H7 (cell line): ENCODE measurements at places on chromosomes 2 and 18.
A peak's percentile ranks its signal among the peaks of the same experiment; 100 is the strongest.

GRCh38 chr2:23566241-23567142, 181.5 kb downstream of the KLHL29 start:
- peak; percentile 92 for DNase-seq

DNA sequence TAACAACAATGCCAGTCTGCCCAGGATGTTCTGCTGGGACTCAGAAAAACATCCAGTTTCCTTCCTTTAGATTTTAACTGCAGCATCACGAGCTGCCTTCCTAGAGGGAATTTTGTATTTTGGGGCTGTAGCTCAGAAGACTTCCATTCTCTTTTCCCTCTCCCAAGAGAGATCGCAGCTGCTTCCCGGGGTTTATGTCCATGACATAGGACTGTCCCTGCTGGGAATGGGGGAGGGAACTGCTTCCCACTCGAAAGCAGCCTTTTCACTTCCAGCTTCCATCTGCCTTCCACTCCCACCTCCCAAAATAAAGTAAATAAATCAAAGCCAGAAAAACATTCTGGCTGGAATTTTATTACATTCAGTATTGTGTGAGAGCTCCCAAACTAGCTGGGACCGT, 52.4 kb downstream of the LIMS1 start:
- no peak for DNase-seq

- DNase-seq = no peak
Measured at GRCh38 chr18:23276451-23276850, 141.2 kb downstream of the CABLES1 start.

- no peak for DNase-seq
Measured at GRCh38 chr2:101718993-101719571, 21.6 kb downstream of the MAP4K4 start.

GRCh38 chr18:44811572-44812125, 131.0 kb downstream of the SETBP1 start:
- no peak for DNase-seq

DNA sequence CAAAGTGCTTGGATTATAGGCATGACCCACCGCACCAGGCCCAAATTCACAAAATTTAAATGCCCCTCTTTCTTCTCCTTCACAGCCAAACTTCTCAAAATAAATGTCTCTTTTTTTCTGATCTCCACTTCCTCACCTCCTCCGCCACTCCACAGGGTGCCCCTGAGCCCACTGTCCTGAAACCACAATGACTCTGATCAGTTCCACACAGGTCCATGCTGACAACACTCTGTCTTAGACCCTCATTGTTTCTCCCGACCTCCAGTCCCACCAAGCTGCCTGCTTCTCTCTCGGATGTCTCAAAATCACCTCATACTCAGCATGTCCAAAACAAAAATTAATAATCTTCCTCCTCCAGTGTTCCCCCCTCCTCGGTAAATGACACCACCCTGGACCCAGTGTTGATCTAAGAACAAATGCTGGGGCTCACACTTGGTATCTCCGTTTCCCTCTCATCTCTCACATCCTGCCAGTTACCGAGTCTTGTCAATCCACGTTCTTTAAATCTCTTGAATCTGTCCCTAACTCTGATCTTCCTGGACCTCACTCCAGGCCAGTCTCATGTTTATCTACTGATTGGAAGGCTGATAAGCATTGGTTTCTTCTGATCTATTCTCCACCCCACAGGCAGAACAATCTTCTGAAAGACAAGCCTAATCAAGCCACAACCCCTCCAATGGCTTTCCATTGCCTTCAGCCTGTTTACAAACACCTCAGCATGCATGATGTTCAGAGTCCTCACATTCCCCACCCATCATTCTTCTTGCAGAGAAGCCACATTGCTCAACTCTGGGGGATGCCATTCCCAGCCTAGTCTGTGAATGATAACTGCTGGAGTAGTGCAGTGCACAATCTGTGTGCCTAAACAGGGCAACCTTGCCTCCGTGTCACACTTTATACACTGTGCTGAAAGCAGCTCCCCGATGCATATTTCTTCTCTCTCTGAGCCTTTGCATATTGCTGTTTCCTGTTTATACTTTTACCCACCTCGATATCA, 12.4 kb upstream of the ANKRD44 start:
- DNase-seq = no peak

DNA sequence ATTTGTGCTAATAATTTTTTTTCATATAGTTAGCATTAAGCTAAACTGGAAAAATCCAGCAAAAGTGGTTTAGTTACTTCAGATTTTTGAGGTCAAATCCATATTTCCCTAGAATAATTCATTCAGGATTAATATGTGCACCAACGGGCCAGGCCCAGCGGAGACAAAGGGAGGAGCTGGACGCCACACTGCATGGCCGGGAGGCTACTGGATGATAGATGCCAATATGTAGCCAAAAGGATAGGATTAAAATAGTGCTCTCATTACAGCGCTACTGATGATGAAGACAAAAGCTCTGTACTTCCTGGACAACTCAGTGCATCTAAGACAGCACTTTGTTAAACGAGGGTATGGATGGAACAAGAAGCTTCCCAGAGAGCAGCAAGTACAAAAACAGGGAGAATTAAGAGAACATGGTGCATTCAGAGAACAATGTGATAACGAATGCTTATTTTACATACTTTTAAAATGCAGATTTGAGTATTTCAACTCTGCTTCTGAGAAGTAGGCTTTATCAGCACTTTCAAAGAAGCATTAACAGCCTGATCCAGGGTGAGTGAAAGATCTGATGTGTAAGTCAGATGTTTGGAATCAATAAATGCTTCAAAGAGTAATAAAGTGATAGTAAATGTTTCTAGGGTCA, 39.8 kb downstream of the PPP4R1 start:
- DNase-seq = peak; percentile 11

GRCh38 chr2:109257653-109258052, 128.6 kb downstream of the SH3RF3 start:
- no peak for DNase-seq

DNA sequence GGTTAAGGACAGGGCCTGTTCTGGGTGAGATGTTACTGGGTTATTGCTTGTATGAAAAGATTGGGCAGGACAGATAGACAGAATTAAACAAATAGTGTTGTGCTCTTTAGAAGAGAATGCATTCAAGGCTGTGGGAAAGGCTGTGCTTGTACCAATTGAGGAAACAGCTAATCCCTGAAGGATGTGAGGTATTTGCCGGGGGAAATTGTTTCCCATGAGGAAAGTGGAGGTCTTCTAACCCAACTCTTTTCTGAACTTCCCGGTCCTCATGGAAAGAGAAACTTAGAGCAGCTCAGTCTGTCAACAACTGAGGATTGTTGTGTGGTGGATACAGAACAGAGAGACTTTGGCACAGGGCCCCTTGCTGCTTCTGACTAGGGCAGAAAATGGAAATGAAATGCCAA, 9.5 kb downstream of the SLC1A4 start:
- DNase-seq = no peak

DNA sequence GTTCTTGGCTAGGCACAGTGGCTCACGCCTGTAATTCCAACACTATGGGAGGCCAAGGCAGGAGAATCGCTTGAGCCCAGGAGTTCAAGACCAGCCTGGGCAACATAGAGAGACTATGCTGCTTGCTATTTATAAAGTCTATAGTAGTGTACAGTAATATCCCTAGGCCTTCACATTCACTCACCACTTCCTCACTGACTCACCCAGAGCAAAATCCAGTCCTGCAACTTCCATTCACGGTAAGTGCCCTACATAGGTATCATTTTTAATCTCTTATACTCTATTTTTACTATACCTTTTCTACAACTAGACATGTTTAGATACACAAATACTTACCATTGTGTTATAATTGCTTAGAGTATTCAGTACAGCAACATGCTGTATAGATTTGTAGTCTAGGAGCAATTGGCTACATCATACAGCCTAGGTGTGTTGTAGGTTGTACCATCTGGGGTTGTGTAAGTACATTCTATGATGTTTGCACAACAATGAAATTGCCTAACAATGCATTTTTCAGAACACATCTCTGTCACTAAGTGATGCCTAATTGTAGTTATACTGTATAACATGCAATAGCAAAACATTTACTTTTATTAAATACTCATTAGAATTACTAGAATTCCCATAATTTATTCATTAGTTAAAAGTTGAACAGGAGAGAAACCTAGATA, 8.8 kb downstream of the DHX57 start:
- DNase-seq = no peak

GRCh38 chr2:18435426-18436037, 124.9 kb downstream of the RDH14 start:
- no peak for DNase-seq

- DNase-seq = no peak
Measured at GRCh38 chr2:126765395-126765794, 109.4 kb downstream of the GYPC start.

DNA sequence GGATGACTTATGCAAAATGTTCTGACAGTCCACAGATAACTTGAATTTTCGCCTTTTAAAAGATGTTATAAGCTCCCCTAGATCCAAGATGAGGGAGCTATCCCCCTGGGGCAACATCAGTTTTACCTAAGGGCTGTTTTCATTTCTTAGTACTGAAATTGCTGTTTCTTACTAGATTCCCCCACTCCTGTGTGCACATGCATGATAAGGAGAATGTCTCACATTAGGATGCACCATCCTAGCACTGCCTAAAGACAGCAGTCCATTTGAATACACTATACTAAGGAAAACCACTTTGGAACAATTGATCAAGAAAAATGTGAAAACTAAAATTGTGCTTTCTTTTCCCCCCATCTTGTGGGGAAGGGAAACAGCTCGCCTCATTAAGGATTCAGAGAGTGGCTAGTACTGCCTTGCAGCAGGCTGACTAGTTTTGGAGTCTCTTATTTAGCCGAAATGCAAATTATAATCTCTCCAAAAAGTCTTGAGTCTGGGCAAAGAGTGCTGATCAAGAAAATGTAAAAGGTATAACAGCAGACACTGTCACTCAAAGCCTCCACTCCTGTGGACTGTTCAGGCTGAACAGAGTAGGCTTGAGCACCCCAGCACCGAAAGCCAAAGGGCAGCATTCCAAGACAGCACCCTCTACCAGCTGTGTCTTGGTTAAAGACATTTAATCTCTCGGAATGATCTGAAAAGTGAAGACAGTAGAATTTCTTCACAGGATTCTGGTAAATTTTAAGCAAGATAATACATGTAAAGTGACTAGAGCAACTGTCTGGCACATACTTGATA, 65.0 kb downstream of the ZNF385B start:
- DNase-seq = no peak

DNA sequence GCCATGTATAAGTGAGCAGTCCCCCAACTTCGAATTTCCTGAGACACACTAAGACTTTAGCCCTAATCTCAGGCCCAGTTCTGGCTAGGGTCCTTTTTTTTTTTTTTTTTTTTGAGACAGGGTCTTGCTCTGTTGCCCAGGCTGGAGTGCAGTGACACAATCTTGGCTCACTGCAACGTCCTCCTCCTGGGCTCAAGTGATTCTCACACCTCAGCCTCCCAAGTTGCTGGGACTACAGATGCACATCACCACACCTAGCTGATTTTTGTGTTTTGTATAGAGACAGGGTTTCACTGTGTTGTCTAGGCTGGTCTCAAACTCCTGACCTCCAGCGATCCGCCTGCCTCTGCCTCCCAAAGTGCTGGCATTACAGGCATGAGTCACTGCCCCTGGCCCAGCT, 23.9 kb upstream of the TGIF1 start:
- no peak for DNase-seq

GRCh38 chr2:172842511-172843265, 107.0 kb downstream of the RAPGEF4 start:
- DNase-seq = no peak

DNA sequence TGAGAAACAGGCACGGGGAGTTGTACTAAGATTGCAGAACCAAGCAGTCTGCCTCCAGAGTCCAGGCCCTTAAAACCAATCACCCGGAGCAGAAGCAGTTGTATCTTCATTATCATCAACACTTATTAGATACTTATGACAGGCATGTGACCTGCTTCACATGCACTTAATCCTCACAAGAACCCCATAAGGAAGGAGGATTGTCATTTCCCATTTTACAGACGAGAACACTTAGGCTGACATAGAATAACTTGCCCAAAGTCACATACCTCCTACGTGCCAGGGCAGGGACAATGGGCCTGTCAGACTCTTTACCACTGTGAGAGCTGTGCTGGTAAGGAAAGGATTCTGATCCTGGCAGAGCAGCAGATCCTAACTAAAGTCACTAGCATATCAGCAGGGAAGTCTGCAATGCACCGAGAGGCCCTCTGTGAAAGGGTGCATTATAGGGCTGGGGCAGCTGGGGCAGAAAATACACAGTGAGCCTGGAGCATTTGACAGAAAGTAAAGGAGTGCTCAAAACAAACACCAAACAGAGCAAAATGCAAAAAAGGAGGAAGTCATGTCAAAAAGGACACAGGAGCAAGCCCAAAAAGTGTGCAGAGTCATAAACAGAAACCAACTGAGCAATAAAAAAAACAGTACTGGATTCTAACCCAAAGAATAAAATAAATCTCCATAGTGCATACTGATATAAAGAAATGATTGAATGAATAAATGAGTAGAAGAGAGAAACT, 55.9 kb upstream of the SP3 start:
- DNase-seq = no peak

- DNase-seq = no peak
Measured at GRCh38 chr2:219381448-219381847, 6.3 kb downstream of the DNPEP start.

GRCh38 chr2:197071790-197072436, 145.4 kb upstream of the PGAP1 start:
- DNase-seq = no peak

GRCh38 chr18:32261003-32261402, 71.2 kb downstream of the MEP1B start:
- DNase-seq = peak; percentile 14

DNA sequence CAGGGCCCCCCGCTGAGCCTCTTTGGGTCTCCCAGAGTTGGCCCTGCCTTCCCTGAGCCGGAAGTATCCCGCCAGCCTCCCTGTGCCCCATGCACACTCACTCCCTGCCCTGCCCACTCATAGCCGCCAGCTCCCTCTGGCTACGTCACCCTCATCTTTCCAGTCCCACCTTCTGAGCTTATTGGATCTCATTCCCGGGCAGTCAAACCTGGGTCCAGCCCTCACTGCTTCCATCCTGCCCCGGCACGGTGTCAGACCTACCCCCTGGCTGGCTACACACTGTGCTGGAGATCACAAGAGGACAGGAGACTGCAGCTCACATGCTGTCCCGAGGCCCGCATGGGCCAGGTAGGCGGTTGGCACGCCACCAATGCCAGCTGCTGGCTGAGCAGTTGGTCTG, 147.2 kb downstream of the ASB1 start:
- DNase-seq = no peak
